ENCODE measurements at places on chromosomes 13 and 19. TPM values are rescaled to one million over a fixed set of nuclear protein-coding genes. Genes with fewer than 3 reads are reported as not detected.

GRCh38 chr13:48998641-48999292 lies 23.1 kb downstream of the FNDC3A start:
- DNase-seq, result no peak

DNA sequence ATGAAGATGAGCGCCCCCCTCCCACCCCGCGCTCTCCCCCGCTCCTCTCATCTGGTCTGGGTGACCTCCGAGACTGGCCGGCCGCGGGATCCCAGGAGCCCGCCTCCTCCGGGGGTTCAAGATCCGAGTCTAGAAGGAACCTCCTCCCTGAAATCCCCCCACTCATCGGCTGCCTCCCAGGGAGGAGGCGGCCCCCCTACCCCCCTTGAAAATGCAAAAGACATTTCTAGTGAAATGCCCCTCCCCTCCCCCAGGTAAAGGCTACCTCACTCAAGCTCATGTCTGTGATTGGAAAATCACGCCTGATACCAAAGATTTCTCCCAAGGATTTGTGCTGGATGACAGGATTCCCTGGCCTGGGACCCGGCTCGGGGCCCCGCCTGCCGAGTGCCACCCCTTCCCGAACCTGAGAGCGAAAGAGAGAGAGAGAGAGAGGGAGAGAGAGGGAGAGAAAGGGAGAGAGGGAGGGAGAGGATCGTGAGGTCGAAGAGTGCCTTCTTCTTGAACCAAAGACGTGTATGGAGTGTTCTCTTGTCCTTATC lies 23.4 kb downstream of the ONECUT3 start:
- no peak for DNase-seq

GRCh38 chr13:113433391-113433916 lies 19.8 kb downstream of the ADPRHL1 start:
- no peak for DNase-seq

- no peak for DNase-seq
These were observed 458 bp downstream of the ARHGEF1 start for GRCh38 chr19:41883463-41883820.

DNA sequence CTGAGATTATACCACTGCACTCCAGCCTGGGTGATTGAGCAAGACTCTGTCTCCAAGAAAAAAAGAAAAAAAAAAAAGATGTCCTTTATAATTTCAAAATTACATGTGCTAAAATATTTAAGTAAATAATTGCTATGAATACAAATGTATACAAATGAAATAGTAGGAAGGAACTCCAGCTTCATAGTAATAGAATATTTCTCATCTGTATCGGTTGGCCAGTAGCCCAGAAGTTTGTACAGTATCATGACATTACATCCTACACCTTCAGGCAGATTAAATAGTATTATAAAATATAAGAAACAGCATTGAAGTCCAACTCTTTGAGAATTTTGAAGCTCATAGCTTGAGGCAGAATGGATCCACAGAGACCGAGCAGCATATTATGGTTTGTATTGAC lies 36.5 kb upstream of the CLDN10 start:
- DNase-seq, result no peak

- no peak for DNase-seq
These were observed 16.3 kb upstream of the GSX1 start for GRCh38 chr13:27775943-27776342.

GRCh38 chr13:40440990-40441820 lies 225.2 kb downstream of the FOXO1 start:
- DNase-seq, result peak; percentile 76

Gene KIR3DL1
- total RNA-seq, result not detected

Gene GJB2
- total RNA-seq, result 0.23 TPM

Gene PSG2
- total RNA-seq, result not detected

Gene DHDH
- total RNA-seq, result 0.84 TPM

Gene ZNF497
- total RNA-seq, result 0.32 TPM

Data from aorta (tissue), 5 donors.